Endodermal cell (in vitro differentiated cells): ENCODE measurements at places on chromosomes 7 and 10.

DNA sequence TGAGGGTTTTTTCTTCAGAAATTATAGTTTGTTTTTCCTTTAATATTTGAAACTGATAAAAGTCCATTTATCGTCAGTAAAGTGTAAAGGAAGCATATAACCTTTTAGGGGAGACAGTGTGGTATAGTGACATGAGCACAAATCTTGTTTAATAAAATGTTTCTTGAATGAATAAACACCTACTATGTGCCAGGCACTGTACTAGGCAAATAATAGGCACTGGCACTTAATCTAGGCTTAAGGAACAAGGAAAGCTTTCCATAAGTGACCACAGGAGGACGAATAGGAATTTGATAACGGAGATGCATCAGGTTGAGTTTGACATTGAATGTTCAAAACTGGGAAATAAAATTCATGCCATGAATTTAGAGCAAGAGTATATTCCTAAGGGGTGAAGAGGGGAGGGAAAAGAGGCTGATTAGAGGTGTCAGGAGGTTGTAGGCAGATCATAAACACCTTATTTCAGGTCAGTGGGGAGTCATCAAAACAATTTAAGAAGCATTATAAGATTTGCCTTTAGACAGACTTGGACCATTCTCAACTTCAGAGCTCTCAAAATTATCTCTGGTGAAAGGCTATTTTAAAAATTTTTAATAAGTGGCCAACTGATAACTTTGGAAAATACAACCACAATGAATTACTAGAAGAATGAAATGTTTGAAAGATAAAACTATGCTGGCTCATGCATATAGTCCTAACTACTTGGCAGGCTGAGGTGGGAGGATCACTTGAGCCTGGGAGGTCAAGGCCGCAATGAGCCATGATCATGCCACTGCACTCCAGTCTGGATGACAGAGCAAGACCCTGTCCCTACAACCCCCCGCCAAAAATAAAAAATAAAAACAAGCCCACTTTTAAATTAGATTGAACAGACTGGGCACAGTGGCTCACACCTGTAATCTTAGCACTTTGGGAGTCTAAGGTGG, 22.4 kb downstream of the RALA start:
- DNase-seq = no peak

DNA sequence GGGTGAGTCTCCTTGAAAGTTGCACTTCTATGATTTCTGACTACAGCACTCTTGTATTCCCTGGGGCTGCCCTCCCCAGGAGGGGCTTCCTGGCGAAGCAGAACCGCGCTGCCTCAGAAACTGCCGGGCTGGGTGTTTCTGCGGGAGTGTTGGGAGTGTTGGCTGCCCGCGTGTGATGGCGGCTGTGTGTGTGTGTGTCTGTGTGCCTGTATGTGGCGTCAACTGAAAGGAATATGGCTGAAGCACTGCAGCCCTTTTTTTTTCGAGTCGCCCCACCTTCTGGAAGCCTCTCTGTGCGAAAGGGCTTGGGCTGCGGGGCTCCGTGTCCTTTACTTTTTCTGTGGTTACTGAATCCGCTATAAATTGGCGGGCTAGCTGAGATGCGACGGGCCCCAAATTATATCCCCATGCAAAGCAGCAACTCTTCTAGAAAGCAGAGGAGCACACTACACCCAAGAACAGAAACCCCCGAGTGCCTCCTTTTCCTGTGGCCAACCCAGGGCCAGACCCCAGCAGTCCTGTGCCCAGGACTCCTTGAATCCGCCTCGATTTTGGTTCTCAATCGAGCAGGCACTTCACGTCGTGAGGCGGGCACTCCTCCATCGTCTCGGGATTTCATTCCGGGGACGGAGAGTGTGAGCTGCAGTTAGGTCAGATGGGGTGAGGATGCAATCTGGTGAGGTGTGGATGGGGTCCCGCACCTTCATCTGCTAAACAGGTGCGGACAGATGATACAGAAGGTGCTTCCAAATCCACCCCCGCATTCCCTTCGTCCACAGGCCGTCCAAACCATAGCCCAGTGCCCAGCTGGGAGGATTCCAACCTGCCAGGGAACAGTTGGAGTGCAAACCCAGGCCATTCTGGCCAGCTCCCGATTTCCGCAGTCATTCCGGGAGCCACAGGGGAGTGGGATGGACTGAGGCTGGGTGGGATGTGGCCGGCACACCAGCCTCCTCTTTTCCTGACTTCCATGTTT, 22.5 kb upstream of the ZNF273 start:
- peak; percentile 15 for DNase-seq

GRCh38 chr7:101321491-101322401, at the start of gene IFT22:
TSS of gene IFT22 (minus strand) at chr7:101321812. CDS start at chr7:101321709, 103 bp downstream.
- peak; percentile 97 for DNase-seq

DNA sequence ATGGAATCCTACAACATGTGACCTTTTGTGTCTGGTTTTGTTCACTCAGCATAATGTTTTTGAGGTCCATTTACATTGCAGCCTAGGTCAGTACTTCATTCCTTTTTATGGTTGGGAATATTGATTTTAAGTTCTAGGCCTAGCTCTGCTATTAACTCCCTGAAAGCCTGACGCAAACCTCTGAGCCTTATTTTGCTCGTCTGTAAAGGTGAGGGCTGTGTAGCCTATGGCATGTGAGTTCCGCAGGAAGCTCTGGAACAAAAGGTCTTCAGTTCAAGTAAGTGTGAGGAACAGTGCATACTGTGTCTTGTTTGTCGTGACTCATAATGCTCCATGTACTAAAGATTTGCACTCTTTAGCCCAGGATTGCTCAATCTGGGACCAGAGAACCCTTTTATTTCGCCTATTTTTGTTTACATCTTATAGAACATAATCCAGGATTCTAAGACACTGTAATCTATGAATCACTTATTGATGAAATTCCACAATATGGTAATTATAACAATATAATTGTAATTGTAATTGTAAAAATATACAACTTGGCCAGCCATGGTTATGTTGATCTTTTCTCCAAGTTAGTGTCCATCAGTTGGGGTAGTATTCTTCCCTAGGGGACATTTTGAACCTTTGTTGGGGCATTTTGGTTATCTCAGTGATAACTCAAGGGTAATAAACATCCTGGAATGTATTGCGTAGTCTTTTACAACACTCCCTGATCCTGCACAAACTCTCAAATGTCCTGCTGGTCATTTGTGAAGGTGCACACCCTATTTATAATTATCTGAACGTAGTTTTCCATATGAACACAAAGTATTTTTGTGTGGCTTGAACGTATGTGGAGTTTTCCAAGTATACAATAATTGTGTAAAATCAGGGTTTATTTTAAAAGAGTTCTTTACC, 184.7 kb downstream of the VTI1A start:
- no peak for DNase-seq

DNA sequence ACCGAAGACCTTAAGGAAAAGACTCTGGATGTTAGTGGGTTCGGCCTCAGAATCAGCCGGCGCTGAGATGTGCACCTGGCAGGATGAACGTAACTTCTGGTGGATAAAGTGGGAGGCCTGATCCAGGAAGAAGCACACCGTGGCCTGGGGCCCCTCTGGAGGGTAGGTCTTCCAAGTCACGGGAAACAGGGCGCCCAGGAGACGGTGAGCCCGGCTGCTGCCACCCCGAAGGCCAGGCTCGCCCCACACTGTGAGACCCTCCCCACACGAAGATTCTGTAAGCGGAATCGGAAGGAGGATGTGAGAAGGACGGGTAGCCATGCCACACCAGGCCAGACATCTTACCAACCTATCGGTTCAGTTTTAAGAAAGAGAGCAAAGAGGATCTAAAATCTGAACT, 279.0 kb downstream of the DNAJB6 start:
- no peak for DNase-seq

DNA sequence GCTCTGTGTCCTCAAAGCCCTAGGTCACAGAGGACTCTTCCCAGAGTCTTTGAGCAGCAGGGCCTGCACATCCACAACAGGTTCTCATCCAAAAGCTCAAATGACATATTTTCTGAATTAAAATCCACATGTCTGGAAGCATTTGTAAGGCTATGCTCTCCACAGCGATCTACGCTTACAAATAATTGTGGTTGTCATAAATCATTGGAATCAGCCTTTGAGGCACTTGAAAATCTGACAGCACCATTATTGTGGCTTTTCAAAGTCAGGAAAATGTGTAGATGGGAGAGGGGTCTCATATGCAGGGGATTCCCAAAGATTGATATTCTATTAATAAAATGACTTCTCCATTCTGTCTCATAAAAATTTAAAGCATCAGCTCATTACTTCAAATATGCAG, 16.3 kb downstream of the GPR26 start:
- no peak for DNase-seq

DNA sequence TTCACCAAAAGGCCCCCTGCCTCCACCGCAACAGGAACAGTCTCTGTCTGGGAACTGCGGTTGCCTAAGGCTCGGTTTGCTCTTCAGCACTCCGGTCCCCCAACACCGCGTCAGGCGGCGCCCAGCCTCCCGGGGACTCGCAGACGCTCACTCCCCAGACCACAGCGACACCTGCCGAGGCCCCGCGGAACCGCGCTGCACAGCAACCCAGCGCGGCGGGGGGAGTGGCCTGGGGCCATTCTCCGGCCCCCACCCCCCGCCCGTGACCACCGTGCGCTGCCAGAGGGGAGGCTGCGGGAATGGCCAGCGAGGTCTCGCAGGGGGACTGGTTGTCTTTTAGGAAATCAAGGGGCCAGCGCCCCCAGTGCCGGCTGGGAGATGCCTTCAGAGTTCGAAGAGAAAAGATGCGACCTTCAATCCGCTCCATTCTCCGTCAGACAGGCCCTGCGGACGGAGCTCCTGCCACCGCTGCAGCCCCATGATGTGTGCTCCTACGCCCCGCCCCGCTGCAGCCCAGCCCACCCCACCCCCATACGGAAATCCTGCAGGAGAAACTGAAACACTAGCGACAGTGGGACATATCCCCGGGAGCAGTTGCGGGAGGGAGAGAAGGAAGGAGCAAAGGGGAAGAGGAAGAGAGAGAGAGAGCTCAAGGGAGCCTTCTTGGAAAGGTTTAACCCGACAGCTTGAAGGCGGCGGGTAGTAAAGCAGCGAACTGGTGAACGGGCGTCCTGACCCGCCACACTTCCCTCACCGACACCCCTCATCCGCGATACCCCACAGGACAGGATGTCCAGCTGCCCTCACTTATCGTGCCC, 137.4 kb upstream of the CDCA7L start:
- DNase-seq = peak; percentile 99

DNA sequence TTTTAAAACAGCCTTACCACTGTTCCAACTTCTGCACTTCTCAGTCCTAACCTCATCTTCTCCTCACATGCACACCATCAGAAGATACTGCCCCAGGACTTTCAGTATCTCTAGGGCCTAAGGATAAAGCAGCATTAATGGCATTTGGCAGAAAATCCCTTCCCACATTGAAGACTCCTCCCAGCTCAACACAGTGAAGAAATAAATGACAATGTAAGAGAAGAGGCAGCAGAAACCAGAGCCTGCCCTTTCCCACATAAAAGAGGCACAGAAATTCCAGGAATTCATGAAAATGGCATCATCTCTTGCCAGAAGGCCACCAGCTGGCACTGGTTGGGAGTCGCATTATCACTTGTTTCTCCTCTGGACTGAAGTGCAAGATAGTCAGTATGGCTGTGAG, 3.7 kb downstream of the GCC1 start:
- no peak for DNase-seq

GRCh38 chr7:126501617-126502016, 751.1 kb downstream of the GRM8 start:
- DNase-seq = no peak

DNA sequence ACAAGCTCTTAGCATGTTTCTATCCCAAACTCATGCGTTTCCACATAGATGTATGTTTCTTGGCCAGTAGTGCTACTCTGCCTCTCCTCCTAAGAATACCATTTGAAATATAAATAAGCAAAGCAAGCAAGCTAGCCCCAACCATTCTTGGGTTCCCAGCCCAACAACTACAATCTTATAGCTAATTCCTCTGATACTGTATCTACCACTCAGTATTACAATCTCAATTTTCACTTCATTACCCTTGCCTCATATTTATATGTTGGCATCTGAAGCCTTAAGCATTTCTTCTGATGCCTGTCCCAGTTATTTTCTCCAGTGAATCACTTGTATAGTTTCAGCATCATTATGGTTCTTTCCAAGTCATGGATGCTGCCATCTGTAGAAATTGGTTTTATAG, 181.1 kb downstream of the ST7 start:
- DNase-seq = no peak

DNA sequence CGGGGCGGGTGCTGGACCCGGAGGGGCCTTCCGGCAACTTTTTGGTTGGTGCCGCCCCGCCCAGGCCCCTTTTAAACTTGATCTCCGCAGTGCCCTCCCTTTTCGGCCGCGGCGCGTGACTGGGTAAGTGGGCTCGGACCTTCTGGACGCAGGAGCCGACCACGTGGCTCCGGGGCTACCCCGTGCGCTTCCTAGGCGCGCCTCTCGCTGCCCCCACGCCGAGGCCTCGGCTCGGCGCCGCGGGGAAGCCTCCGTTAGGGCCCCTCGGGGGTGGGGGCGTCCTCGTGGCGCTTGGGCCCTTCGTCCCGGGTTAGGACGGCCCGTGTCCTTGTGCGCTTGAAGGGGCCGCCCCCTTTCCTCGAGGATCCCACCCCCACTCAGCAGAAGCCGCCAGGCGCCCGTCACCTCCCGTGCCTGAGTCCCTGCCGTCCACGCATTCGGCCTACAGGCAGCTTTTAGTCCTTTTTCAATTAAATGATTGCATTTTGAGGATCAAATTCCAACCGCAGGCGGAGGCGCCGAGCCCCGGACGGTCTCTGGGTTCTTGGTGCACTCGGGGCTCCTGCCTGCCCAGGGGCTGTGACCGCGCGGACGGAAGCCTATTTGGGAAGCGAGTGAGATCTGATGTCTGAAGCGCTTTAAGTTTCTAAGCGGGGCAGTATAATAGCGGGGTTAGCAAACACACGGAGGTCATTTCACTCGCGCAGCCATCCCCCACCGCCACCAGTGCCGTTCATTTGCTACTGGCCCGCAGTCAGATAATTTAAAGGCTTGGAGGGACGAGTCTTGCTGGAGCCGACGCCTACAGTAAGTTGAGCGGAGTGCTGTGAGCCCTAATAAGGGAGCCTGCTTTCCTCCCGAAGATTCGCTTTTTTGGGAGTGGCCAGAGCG, 31.8 kb upstream of the TOMM7 start:
- peak; percentile 95 for DNase-seq

- DNase-seq = no peak
These were observed 682.3 kb upstream of the IGFBP3 start for GRCh38 chr7:46603296-46603752.

DNA sequence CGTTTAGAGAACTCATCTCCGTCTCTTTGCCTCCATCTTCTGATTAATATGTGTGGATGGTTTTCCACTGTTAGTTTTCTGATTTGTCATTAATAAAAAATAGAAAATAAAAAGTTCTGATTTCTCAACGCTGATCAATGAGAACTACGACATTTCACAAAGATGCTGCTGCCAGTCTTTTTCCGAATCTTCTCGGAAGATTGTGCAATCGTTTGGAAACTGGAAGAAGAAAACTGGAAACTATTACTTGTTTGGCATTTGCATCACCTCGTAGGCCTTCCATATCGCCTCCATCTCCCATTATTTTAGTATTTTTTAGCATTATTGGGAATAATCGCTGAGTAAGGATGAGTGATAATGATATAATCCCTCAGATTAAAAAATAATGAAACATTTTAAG, 123.2 kb upstream of the KLF6 start:
- no peak for DNase-seq

DNA sequence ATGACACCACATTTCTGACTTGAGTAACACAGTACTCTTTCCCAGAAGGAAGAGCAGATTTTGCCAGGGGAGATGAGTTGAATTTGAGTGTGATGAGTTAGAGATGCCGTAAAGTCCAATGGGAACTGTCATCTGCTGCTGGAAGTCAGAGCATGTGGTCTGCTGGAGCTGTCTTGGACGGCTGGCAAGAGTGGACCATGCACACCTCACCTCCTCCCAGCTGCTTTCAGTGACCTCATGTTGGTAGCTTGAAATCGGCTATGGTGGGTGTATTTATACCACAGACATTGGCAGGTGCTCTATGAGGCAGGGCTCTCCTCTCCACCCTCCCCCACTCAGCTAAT, 82.3 kb downstream of the COL13A1 start:
- no peak for DNase-seq
